Fibroblast of lung (primary cell): ENCODE measurements at places on chromosomes 12 and 14.
A peak's percentile ranks its signal among the peaks of the same experiment; 100 is the strongest.

DNA sequence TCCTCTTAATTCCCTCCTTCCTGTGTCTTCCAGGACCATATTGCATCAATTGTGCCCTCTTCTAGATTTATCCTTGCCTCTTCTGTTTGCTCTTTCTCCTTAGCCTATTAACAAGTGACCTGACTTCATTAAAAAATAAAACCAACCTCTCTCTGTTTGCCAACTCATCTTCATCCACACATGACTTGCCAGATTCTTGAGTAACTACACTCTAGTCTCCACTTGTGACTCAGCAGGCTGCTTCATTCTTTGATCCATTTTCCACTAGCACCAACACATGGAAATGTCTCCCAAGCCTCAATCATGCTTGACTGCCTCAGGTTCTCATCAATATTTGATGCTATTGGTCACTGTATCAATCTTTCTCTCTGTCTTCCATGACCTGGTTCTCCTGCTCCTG, 492.4 kb upstream of the TMPO start:
- DNase-seq: no peak

DNA sequence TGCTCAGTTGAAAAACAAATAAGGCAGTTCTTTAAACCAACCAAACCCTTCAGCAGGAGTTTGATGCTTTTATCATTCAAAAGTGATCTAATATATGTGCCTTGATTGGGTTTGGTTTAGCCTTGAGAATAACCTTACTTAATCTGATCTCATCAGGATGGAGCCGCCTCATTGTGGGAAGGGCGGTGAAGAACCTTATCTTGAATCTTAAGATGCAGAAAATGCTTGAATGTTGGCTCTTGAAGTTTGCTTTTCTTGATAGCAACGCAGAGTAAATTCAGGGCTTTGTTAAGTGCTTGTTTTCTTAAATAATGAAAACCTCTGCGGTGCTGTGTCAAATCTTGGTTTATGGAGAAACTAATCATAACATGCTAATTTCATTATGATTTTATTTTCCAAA, 138.2 kb downstream of the MON2 start:
- DNase-seq: peak; percentile 25

DNA sequence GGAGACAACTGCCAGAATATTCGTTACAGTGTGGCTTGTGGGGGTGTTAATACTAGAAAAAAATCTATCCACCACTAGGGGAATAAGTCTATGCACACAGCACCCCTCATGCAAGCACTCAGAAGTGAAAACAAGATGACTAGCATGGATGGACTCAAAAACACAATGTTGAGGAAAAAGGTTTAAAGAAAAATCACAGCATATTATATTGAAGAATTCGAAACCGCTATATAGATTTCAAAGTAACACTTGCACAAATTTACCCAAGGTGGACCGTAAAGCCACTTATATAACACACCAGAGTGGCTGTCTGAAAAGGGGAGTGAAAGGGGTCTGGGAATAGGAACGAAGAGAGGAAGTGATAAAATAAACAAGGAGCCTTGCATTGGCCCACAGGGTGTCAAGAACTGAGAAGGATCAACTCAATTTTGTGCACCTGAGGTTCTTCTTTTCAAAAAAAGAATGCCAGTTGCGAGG, 544 bp downstream of the ABCD4 start:
- DNase-seq: peak; percentile 58

DNA sequence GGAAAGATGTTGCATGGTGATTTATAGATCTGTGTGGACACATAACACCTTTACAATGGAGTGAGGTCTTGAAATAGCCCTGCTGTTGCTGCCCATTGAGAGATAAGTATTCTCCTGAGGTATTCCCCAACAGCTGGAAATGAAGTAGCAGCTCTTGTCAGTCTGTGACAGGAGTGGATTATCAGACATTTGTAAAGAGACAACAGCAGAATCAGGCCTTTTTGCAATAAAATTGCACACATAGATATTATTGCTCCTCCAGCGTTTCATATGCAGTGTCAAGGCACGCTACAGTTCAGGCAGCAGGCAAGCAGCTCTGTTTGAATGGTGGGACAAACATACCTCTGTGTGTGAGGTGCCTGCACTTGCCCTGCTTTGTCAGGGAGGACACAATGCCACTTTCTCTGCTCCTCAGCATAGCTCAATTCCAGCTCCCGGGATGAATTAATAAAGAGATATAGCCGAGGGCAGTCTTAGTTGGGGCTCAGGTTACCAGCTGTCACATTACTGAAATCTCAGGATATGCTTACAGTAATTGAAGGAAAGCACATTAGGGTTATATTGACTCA, 49.4 kb downstream of the BICD1 start:
- DNase-seq: no peak

- peak; percentile 41 for DNase-seq
These were observed 91.9 kb downstream of the BICD1 start for GRCh38 chr12:32198555-32198954.

DNA sequence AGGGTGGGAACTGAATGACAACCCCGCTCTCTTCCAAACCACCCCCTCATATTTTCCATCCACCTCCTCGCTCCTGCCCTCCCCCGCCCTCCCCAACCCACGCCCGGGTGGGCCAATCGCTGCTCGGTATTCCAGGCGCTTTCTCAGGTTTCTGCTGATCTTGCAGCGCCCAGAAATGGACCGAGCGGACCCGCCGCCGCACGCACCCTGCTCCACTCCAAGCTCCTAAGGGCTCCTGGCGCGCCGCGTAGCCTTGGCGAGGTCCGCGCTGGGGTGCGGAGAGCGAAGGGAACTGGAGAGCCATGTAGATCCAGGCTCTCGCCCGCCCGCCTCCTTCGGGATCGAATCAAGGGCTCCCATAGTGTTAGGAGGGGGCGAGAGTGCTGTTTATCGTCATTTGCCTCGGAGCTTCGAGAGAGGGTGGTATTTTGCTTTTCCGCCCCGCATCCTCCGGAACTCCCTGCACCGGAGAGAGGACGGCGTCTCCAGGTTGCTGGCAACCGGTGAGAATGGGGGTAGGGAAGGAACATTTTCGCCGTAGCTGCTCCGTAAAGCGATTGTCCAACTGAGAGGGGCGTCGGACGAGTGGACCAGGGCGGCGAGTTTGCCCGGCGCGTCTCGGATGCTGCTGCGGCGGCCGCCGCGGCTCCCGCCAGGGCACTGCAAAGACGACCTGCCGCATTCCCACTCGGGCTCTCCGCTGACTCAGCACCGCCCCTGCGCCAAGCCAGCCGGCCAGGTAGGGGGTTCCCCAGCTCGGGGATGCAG, at the start of gene KCNA1:
Gene KCNA1 (plus strand): TSS at position 172 of the 768 bp plus-strand sequence. CDS start 1,474 bp downstream, outside the sequence.
- DNase-seq: peak; percentile 14

GRCh38 chr12:124369055-124369826, 74.3 kb downstream of the RFLNA start:
- peak; percentile 97 for DNase-seq

DNA sequence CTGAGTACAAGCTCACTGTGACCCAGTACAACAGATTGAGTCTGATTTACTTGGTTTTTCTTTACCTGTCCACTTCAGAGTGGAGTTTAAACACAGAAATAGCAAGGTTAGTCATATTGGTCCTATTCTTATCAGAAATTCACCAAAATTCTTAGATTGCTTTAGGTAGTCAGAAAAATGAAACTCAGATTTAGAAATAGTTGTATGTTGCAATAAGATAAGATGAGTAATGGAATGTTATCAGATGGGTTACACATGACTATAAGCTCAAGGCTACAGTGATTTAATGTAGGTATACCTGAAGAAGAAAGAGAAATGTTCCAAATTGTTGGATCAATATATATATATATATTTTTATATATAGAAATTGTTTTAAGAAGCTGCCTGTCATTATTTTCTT, 524.1 kb downstream of the LRFN5 start:
- no peak for DNase-seq

GRCh38 chr14:36738269-36738668, 76.6 kb downstream of the PAX9 start:
- DNase-seq: no peak

- DNase-seq: peak; percentile 46
These were observed 68.8 kb downstream of the TMX1 start for GRCh38 chr14:51308866-51309265.

DNA sequence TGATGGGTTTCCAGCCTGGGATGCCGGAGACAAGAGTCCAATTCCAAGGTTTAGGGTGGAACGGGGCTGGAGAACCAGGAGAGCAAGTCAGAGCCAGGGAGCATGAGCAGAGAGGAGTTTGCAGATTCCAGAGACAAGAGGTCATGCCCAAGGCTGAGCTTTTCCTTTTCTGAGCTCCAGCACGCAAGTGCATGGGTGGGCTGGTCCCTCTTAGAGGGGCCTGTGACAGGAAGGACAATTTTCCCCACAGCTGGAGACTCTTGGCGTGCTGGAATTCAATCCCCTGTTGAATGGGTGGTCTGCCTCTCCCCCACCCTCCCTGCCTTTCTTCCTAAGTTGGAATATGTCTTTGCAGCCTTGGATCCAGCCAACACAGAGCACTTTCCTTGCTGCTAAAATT, 431.9 kb downstream of the BCL11B start:
- DNase-seq: no peak

DNA sequence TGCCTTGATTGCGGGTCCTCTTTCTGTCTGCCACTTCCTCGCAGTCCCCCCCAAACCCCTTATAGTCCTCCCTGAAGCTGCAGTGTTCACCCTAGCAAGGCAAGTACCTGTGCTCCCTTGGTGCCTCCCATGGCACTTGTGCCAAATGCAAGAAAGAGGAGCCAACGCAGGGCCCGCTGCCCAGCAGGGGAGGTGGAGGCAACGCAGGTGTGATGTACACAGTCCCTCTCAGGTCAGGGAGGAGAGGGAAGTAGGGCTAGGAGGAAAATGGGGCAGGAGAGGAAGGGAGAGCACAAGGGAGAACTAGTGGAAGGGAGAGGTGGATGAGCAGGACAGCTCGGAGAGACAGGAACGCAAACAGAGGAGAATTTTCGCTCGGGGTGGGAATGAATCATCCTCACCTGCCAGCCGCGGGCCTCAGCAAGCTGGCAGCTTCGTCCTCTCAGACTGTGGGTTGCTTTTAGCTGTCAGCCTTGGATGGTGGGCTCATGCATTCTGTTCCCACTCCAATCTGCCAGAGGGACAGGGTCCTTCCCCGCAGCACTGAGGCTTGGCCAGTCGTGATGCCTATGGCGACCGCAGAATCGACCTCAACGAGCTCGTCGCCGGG, 357.0 kb downstream of the CACNA1C start:
- no peak for DNase-seq

DNA sequence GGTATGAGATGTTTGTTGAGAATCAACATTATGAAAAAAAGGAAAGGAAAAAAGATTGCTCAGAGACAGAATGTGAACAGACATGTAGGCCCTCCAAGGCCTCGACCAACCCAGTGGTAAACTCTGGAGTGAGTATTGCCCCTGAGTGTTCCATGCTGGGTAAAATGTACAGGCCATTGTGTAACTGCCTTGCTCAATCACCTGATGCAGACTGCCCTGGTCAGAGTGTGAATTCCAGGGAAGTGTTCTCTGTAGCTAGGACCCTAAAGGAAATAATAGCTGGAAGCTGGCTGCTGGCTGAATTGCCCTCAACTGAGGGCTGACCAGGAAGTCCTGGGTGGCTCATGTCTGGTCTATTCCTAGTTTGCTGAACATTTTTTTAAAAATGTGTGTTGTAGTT, 1081.4 kb upstream of the LRFN5 start:
- no peak for DNase-seq

- DNase-seq: no peak
These were observed 7.1 kb downstream of the GMFB start for GRCh38 chr14:54481695-54482094.

GRCh38 chr14:106507354-106507753, 981.0 kb downstream of the TMEM121 start:
- DNase-seq: no peak

- DNase-seq: no peak
These were observed 93.4 kb downstream of the ADGRD1 start for GRCh38 chr12:131046813-131047788.

GRCh38 chr12:67431411-67432020, 162.4 kb downstream of the CAND1 start:
- no peak for DNase-seq

GRCh38 chr12:91777268-91777992, 368.2 kb downstream of the BTG1 start:
- no peak for DNase-seq

DNA sequence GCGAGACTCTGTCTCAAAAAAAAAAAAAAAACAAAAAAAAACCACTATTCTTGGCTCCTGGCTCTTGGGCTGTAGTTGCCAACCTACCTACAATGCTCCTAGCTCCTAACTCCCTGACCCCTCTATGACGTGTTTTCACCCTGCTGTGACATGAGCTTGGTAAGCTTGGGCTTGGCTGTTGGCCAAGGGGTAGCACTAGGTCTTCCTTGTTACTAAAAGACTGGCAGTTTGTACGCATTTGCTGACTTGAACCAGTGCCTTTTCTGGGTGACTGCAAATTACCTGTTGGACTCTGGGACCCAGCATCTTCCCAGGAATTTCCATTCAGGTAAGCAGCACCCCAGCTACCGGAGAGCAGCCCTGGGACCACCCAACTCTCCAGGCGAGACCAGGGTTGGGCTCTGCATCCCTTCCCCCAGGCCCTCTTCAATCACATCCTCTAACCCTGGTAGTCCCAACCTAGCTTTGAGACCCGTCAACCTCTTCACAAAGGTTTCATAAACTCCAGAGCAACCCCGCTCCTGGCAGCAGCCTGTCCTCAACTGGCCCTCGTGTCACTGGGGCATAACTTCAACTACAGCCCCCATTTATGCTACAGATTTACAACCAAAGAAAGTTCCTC, 8.3 kb downstream of the CDK2AP1 start:
- no peak for DNase-seq

GRCh38 chr12:109258607-109259544, 50.2 kb downstream of the FOXN4 start:
- DNase-seq: no peak

GRCh38 chr12:75154388-75154787, 55.3 kb downstream of the KCNC2 start:
- no peak for DNase-seq

GRCh38 chr12:25852792-25853191, 105.7 kb upstream of the RASSF8 start:
- peak; percentile 88 for DNase-seq

DNA sequence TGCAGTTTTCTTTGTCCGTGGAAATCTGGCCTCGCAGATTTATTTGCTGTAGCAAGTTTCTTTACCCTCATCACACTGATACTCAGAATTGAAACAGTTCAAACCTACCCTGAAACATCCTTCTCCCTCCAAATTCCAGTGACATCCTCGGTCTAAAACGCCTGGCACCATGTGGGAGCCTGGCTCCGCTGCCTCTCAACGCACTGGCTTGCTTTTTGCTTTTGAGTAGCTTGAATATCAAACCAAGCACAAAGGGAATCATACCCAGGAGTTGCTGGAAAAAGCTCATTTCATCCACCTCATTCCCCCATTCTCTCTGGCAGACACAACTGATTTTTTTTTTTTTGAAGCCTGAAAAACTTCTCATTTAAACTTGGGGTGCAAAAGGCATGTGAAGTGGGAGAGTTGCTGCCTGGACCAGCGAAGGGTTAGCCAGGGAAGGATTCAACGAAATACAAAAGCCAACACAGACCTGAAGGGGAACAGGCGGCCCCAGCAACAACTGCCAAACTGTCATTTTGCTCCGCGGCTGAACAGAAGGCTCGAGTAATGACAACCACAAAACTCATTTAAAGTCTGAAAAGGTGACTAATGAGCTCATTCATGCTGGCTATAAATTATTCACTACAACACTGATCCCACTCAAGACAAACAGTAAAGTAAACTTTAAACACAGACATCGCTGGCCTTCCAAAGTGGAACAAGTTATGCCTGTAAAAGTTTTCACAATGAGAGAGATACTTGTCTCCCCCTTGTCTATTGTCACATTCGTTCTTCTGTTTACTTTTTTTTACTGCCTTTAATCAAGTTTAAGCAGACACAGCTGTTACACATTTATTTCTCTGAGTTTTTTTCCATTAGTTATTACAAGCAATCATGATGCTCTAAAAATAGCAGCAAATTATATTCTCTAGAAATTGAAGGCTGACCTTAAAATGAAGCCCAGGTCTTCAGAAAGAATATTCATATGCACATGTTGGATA, 12.5 kb upstream of the FOXN3 start:
- peak; percentile 69 for DNase-seq
